Brain (organoid and tissue), 16 donors: ENCODE measurements at places on chromosomes 2 and 18.

- DNase-seq = no peak
These were observed 1238.0 kb upstream of the NRXN1 start for GRCh38 chr2:52269696-52270485.

- DNase-seq = no peak
These were observed 136.4 kb downstream of the THSD7B start for GRCh38 chr2:136901732-136902131.

DNA sequence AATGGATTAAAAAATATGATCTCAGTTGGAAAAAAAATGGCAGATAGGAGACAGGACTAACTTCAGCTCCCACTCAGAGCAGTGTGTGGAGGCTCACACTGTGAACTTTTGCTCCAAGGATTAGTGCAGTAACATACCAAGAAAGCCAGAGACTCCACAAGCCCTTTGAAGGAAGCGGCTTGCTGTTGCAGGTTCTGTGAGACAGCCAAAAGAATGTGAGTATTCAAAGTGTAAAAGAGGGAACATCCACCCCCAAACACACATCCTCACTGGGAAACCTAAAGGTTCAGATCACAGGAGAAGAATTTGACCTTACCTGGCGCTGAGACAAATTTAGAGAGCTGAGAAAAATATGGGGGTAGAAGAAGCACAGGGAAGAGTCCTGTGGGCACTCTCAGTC, 77.5 kb downstream of the FAM171B start:
- no peak for DNase-seq

GRCh38 chr2:118065015-118065706, 23.1 kb upstream of the INSIG2 start:
- DNase-seq = no peak

- DNase-seq = no peak
These were observed 300.3 kb upstream of the GULP1 start for GRCh38 chr2:187991389-187991788.

DNA sequence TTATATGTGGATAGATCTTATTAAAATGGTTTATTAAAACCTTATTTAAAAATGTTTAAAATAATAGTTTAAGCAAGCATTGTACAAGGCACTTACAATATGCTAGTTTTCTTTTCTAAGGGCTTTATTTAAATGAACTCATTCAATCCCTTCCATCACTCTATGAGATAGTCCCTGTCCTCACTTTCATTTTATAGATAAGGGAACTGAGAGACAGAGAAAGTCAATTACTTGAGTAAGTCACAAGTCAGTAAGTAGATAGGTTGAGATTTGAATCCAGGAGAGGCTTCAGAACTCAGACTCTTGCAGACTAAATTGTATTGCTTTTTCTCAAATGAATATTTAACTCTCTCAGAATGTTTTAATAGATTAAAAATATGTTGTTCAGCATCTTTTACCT, 95.2 kb downstream of the KLHL14 start:
- DNase-seq = no peak

GRCh38 chr2:163734881-163735684, 725 bp downstream of the FIGN start:
- DNase-seq = no peak

- DNase-seq = no peak
These were observed 51.8 kb downstream of the NTSR2 start for GRCh38 chr2:11617984-11618707.

DNA sequence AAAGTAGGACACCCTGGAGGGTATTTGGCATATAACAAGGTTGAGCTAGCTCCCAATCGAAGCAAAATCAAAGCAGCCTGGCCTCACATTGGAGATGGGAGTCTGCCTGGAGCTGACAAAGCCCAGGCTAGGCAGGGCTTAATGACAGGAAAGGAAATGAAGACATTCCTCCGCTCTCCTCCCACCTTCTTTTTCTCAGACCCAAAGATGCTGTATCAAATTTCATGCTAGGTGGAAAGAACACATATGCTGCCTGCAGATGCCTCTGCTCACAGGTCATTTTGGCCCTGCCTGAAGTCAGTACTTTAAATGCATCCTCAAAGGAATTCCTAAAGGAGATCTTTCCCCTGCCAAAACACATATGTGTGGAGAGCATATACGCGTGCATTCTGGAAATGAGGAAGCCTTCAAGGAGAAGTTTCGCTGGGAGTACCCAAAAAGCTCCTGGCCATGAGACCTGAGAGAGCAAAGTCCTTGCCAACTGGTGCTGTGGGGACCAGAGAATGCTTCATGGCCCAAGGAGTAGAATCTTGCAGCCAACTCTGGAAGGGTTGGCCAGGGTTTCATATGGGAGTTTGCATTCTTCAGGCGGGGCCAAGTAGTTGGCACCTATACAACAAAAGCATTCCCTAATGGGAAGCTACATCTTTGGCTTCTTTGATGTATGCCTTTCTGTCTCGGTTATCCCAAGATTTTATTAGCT, 88.0 kb downstream of the AQP4 start:
- DNase-seq = no peak

- DNase-seq = no peak
These were observed 198.7 kb downstream of the LTBP1 start for GRCh38 chr2:33145459-33145858.

DNA sequence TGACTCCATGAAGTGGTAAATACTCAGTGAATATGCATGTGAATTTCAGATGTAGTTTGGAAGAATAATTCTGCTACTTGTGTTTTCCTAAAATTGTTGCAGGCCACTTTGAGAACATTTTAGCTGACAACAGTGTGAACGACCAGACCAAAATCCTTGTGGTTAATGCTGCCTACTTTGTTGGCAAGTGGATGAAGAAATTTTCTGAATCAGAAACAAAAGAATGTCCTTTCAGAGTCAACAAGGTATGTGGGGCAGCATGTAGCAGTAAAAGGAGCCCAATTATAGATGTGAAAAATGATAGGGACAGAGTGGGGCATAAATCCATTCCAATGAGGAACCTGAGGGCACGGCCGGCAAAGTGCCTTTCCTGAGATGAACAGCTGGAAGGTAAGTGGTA, 16.1 kb downstream of the SERPINB5 start:
- no peak for DNase-seq

DNA sequence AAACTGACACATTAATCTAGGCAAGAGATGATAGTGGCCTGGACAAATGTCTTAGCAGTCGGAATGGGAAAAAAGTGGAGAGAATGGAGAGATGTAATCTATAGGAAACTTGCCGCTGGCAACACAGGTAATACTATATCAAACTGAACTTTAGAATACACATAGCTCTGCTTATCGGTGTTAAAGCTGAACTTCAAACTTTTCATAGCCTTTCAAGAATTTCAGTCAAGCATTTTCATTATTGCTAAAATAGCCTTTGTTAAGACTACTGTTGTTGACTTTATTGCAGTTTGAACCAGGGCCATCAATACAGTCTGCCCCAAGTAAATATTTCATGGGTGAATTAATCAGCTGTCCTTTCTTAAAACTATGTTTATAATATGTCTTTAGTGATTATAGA, 12.9 kb upstream of the CHST9 start:
- DNase-seq = no peak

- peak; percentile 41 for DNase-seq
These were observed 44.0 kb downstream of the CPO start for GRCh38 chr2:206983161-206983859.

GRCh38 chr2:238134393-238134785, 4.1 kb upstream of the KLHL30 start:
- DNase-seq = no peak

GRCh38 chr18:8480506-8481328, 128.5 kb upstream of the RAB12 start:
- DNase-seq = peak; percentile 90

- DNase-seq = no peak
These were observed 50.4 kb upstream of the EPAS1 start for GRCh38 chr2:46246790-46247189.

- DNase-seq = peak; percentile 47
These were observed 132.5 kb downstream of the SPHKAP start for GRCh38 chr2:228048838-228049490.

GRCh38 chr2:6724605-6725140, 141.0 kb downstream of the CMPK2 start:
- no peak for DNase-seq

GRCh38 chr18:36811955-36812354, 16.8 kb downstream of the TPGS2 start:
- no peak for DNase-seq

GRCh38 chr2:197183355-197183754, 127.2 kb downstream of the ANKRD44 start:
- DNase-seq = no peak

- peak; percentile 52 for DNase-seq
These were observed 32.6 kb upstream of the INSIG2 start for GRCh38 chr2:118055512-118056164.

DNA sequence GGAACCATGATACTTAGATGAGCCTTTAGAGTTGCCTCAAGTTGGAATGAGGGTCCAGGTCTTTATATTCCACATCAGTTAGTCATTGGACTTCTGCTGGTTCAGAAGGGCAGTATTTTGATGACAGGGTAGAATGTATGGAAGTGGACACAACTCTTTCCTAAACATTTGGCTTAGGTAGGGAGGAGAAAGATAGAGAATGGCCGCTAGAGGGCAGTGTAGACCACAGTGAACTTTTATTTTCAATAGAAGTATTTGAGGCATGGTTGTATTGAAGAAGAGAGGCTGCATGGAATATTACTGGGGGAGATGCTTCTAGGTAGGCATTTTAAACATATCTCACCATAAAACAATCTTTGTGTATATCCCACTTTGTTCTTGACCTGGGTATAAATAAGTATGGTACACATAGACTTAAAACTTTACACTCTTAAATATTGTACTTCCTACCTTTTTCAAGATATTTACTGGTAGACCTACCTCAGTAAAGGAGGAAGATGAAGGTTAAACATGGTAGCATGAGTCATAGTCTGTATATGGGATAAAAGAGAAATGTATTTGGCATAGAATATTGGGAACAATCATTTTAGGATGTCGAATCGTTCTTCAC, 497.6 kb upstream of the FAM98A start:
- DNase-seq = peak; percentile 72

DNA sequence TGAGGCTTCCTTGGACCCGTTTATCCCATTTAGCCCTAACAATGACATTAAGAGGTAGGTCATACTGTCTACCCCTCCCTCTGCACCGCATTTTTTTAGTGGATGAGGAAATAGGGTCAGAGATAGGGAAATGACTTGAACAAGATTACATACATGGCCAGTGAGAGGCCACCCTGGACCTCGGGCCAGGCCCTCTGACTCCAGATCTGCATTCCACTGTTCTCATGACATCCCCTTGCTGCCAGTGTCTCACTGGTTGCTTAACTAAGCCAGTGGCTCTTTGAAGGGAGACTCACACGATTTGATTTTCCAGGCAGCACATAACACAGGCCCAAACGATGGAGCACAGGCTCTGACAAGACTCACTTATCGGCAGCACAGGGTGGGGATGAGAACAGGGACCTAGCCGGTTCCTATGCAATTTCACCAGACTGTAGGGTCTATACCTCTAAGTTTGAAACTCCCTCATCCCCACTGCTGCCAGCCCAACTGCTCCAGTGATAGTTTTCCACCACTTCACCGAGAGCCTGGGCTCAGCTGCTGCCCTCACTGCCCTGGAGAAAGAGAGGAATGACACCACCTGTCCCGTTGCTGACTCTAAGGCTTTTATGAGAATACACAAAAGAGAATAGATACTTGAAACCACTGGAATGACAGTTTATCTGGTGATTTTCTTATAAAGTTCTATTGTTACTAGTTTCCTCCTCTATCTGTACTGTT, 82.5 kb downstream of the TMEM247 start:
- no peak for DNase-seq
